A673 (cell line): ENCODE measurements at places on chromosomes 11 and 22. TPM values are rescaled to one million over a fixed set of nuclear protein-coding genes. Genes with fewer than 3 reads are reported as not detected.

DNA sequence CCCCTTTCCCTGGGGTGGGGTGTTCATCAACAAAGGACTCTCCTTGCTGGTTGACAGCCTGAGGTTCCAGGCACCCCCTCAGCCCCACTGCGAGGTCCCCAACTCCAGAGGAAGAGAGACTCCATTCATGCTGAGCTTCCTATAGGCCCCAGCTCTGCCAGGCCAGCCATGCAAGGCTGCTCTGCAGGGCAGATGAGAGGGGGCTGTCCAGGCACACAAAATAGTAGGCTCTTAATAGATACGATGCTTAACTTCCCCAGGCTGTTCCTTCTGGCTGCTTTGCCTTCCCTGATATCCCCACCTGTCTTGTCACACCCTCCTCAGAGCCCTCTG, 45.0 kb upstream of the CRYBB3 start:
- H3K27me3 ChIP-seq = no peaks in the 10 kb centered on the region
- peaks cover 6% of the 10 kb centered on the region for H3K4me1 ChIP-seq
- H3K36me3 ChIP-seq = no peaks in the 10 kb centered on the region

DNA sequence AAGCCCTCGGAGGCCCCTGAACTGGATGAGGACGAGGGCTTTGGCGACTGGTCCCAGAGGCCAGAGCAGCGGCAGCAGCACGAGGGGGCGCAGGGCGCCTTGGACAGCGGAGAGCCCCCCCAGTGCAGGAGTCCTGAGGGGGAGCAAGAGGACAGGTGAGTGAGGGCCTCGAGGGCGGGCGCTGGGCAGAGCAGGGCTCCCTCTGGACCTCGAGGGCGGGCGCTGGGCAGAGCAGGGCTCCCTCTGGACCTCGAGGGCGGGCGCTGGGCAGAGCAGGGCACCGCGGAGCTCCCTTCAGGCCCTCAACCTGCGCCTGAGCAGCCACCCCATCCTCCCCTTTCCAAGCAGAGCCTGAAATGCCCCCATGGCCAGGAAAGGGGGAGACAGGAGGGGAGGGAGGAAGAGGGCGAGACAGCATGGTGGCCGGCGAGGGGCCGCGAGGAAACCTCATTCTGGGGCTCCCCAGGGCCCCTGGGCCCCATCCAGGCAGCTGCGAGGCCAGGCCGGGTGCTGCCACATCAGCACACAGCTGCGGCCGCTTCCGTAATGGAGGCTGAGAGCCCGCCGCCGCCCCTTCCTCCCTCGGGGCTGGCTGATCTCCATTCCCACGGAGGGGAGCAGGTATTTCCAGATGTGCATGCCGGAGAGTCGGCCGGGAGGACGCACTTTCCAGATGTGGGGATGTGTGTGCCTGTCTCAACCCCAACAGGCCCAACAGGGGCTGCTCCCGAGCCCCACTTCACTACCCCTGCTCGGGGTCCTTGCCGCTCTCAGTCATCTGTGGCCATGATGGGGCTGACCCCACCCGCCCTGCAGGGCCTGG, 10.0 kb downstream of the PRR33 start:
- no peaks in the 10 kb centered on the region for H3K4me1 ChIP-seq
- H3K4me3 ChIP-seq = no peak overlapping the region
- no peak for DNase-seq
- no peaks in the 10 kb centered on the region for H3K27me3 ChIP-seq

CD82 gene
- 8.2 and 16.0 TPM in 2 replicates for total RNA-seq

DSCAML1 gene
- not detected in 2 replicates for total RNA-seq

DNA sequence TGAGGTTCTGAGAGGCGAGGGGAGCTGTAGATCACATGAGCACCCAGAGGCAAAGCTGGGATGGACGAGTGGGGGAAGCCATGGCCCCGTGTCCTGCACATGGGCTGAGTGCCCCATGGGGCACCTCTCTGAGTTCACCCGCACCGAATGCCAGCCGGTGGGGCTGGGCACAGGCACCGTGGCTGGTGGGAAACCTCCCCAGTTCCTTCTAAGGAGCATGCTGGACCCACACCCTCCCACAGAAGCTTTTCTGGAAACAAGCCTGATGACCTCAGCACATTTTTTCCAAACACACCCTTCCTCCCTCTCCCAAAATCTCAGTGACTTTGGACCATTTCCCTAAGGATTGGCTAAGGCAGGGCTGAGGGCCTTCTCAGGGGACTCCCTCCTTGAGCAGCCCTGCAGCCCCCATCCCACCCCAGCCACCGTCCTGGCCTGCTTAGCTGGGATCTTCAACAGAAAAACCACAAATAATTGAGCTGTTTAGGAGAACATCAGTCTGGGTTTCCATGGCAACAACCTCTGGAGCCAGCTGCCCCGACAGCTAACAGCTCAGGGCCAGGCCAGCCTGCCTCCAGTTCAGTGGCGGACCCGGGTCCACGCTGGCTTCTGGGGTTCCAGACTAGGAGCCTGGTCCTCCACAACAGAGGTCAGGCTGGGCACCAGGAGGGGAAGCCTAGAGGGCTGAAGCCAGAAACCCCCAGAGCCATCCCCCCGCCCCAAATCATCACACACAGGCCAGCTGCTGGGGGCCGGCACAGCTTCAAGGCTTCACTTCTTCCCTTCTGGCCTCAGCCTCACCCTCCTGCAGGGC, 18.1 kb upstream of the LINC01488 start:
- no peaks in the 10 kb centered on the region for H3K36me3 ChIP-seq
- no peak overlapping the region for H3K4me3 ChIP-seq
- DNase-seq = no peak
- H3K27ac ChIP-seq = no peak overlapping the region
- no peaks in the 10 kb centered on the region for H3K4me1 ChIP-seq
- no peaks in the 10 kb centered on the region for H3K27me3 ChIP-seq

- H3K4me1 ChIP-seq = peaks cover 97% of the 10 kb centered on the region
- DNase-seq = peak; percentile 94
These were observed 13.6 kb downstream of the BCL9L start for GRCh38 chr11:118911880-118912741.

GRCh38 chr11:95230810-95231126, 234 bp downstream of the SESN3 start:
- H3K4me3 ChIP-seq = peak overlapping the region; percentile 71
- peaks cover 14% of the 10 kb centered on the region for H3K4me1 ChIP-seq
- no peak overlapping the region for H3K27ac ChIP-seq
- no peak for DNase-seq
- H3K36me3 ChIP-seq = no peaks in the 10 kb centered on the region

OR8B3 gene
- not detected in 2 replicates for total RNA-seq

GRCh38 chr11:74725701-74726100, 5.5 kb downstream of the CHRDL2 start:
- DNase-seq = no peak
- H3K27me3 ChIP-seq = peaks cover 29% of the 10 kb centered on the region
- no peaks in the 10 kb centered on the region for H3K36me3 ChIP-seq
- no peaks in the 10 kb centered on the region for H3K4me1 ChIP-seq
- no peak overlapping the region for H3K27ac ChIP-seq

HOATZ gene
- total RNA-seq = 0.58 TPM in 1 of 2 replicates, not detected in the other

LUZP2 gene
- total RNA-seq = 0.15 and 0.17 TPM in 2 replicates
